ENCODE measurements at places on chromosomes 5 and 9.

GRCh38 chr9:116453785-116454184 lies 233.3 kb upstream of the TRIM32 start:
- DNase-seq: no peak

DNA sequence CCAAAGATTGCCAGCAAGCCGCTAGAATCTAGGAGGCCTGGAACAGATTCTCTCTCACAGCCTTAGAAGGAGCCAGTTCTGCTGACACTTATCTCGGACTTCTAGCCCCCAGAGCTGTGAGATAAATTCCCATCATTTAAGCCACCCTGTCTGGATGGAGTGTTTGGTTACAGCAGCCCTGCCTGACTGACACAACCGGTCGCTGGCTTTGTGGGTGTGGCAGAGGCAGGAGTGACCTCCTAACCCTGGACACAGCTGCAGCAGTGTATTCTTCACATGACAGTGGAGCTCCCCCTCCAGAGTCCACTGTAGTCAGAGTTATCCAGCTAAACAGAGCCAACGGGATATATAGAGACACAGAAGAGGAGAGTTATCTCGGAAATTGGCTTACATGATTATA lies 21.2 kb upstream of the IL17B start:
- DNase-seq: no peak

DNA sequence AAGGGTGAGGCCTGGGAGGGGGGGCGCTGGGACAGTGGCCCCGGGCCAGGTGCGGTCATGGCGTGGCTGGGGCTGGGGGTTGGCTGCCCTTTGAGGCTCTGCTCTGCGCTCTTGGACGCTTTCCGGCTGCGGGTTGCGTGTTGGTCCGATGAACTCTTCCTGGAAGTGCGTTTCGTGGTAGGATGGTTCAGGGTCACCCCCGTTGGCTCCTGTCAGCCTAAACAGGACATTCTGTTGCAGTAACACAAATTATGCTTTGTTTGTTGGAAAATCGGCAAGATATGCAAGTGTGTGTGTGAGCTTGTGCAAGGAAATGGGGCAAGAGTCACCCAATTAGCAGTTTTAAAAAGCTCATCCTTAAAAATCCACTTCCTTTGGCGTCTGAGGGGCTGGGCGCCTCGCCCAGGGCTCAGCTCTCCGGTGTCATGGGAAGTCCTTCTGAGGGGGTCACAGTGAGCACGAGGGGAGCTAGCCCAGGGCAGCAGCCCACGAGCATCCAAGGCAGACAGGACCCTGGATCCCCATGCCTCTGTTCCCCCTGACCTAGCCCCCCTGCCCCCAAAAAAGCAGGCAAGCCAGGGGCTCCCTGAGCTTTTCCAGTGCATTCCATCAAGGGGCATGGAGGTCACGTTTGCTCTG lies 22.2 kb upstream of the RNU6ATAC start:
- peak; percentile 20 for DNase-seq

DNA sequence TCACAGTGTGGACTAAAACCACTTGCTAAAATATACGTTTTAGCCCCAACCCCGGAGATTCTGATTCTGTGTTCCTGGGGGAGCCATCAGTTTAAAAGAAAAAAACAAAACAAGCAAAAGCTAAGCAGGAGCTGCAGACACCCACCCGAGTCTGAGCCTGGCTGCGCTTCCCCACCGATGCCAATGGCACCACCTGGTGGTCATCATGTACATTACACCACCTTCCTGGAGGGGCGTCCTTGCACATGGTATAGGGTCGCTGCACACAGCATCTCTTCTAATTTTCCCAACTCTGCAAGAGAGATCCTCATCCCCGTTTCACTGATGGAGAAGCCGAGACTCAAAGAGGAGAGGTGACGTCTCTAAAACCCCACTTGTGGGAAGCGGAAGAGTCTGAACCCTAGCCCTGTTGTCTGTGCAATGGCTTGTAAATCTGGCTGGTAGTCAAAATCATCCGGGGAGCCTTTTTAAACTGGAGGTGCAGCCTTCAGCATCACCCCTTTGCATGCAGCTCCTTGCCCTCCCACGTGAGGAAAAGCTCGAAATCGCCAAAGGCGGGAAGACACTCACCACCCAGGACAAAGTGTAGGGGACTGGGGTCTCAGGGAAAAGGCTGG lies 23.1 kb upstream of the CNOT6 start:
- peak; percentile 53 for DNase-seq

DNA sequence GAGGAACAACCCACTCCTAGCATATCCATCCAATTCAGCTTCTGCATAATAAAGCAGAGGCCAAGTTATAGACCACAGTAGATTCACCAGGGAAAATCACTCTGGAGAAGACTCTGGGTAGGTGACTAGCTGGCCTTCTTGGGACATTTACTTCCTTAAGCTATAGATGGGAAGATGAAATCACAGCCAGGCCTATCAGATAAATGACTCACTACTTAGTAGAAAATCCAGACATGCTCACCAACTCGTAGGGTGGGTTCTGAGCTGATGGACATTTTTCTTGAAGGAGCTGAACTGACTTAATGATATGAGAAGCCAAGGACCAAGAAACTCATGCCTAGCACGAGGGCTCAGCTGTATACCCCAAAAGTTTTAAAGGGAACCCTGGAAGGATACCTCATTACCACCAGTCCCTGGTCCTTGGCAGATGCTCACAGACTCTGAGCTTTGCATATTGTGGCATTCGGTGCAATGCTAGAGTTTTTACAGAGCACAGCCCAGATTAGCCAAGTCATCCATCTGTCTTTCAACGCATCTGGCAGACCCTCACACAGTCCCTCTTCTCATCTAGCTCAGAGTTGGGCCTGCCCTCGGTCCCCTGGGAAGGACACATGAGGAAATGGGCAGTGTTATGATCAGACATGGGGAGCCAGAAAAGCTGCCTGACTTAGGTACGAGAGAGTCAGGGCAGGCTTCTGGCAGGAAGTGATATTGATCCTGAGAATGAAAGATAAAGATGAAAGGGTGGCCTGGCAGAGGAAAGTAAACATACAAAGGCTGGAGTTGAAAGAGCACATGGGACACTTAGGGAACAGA lies 15.0 kb downstream of the ACSL6 start:
- no peak for DNase-seq
